GM23338 (cell line): ENCODE measurements at places on chromosomes 3 and 15.

DNA sequence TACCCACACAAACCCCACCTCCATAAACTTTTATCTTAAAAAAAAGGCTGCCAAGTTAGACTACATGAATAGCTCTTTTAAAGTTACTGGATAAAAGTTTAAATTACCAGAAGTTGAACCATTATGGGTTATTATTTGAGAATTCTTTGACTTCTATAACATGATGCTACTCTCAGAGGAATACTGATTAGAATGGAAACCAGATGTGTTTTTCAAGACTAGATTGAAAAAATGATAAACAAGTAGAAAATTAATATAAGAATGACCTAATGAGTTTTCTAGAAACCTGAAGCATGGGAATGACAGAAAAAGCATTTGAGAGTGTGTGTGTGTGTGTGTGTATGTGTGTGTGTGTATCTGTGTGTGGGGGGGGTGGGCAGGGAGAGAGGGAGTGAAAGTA lies 12.4 kb upstream of the FGF7 start:
- H3K36me3 ChIP-seq = no peaks in the 10 kb centered on the region
- H3K27me3 ChIP-seq = no peaks in the 10 kb centered on the region
- DNase-seq = no peak
- H3K27ac ChIP-seq = no peak overlapping the region
- no peaks in the 10 kb centered on the region for H3K4me1 ChIP-seq

DNA sequence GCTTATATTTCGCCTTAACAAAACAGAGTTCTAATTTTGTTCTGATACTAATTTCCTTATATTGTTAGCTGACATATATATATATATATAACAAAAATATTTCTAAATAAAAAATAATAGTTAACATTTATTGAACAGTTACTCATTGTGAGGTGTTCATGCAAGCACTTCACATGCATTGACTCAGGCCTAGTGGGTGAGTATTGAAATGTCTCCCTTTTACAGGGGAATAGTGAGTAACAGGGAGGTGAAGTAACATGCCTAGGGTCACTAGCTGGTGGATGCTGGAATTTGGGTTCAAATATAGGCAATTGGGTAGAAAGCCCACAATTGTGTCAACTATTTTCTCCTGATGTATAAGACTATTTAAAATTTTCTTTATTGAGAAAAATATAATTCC lies 102.6 kb upstream of the ZPLD1 start:
- no peaks in the 10 kb centered on the region for H3K27me3 ChIP-seq
- H3K4me3 ChIP-seq = no peak overlapping the region
- no peak for DNase-seq
- H3K36me3 ChIP-seq = no peaks in the 10 kb centered on the region
- no peak overlapping the region for H3K27ac ChIP-seq

DNA sequence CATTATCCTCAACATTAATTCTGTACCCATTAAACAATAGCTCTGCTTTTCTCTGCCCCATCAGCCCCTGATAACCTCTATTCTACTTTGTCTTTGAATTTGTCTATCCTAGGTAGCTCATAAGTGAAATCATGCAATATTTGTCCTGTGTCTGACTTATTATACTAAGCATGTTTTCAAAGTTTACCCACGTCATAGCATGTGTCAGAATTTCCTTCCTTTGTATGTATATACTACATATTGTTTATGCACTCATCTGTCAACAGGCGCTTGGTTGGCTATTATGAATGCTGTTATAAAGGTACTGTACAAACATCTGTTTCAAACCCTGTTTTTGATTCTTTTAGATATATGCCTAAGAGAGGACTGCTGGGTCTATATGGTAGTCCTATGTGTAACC lies 18.2 kb downstream of the CSNK1G1 start:
- H3K27me3 ChIP-seq = no peaks in the 10 kb centered on the region
- no peak overlapping the region for H3K4me3 ChIP-seq
- H3K27ac ChIP-seq = no peak overlapping the region; the same call in 1 of the 2 replicates
- DNase-seq = no peak
- peaks cover 11% of the 10 kb centered on the region for H3K4me1 ChIP-seq

DNA sequence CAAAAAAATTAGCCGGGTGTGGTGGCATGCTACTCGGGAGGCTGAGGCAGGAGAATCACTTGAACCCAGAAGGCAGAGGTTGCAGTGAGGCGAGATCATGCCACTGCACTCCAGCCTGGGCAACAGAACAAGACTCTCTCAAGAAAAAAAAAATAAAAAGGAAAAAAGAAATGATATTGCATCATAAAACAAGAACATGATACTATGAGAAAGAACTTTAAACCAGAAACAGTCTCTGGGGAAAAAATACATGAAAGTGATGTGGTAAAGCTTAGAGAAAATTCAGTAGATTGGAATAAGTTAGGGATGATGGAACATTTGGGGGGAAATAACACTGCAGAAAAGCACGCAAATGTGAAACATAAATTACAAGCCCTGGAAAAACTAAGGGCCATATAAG lies 54.7 kb downstream of the CRYGS start:
- DNase-seq = no peak
- H3K4me3 ChIP-seq = no peak overlapping the region
- 0 out of 2 replicates have a peak, but pooled peaks cover 3% of the 10 kb centered on the region for H3K4me1 ChIP-seq
- H3K27ac ChIP-seq = no peak overlapping the region
- H3K27me3 ChIP-seq = no peaks in the 10 kb centered on the region

DNA sequence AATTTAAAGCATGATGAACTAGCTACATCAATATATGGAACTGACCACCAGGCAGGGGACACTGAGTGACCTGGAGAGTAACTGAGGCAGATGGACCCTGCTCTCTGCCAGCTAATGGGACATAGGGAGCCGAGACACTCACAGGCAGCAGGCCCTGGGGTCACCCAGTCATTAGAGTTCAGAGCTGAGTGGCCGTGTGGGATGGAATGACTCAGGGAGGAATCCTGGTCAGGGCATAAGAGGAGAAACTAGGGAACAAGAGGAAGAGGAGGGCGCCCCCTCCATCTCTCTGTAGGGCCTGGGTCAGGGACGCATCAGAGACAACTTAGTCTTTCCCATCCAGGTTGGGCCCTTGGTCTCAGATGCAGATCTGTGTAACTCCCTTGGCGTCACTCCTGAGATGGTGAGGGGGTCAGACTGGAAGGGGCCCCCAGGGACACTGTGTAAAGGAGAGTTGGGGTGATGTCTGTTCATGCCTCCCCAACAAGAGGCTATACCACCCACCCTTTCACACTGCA lies 39.8 kb downstream of the CCDC12 start:
- H3K27ac ChIP-seq = 0 out of 2 replicates have a peak overlapping the region, but pooled peaks have one; percentile 75
- no peaks in the 10 kb centered on the region for H3K27me3 ChIP-seq
- H3K36me3 ChIP-seq = no peaks in the 10 kb centered on the region; the same call in 1 of the 2 replicates
- H3K4me1 ChIP-seq = peaks cover 12% of the 10 kb centered on the region; the same call in 1 of the 2 replicates
- no peak overlapping the region for H3K4me3 ChIP-seq

DNA sequence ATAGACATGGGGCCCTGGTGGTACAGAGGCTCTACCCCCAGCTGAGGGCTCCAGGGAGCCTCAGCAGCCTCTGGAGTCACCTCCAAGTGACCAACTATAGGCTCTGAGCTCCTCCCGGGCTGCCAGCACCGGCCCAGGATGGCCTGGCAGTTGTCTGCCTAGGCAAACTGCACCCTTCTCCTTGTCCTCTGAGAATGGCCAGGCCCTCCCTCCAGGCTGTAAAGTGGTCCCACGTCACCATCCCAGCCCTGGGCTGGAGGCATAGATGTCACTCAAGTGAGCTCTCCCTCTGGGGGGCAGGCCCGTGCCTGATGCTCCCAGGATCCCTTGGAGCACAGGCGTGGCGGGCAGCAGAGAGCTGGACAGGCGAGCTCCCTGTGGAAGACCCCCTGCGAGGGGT lies 120.1 kb downstream of the SEC22A start:
- H3K36me3 ChIP-seq = no peaks in the 10 kb centered on the region
- H3K4me1 ChIP-seq = peaks cover 20% of the 10 kb centered on the region
- H3K4me3 ChIP-seq = no peak overlapping the region
- no peak for DNase-seq
- no peaks in the 10 kb centered on the region for H3K27me3 ChIP-seq
- no peak overlapping the region for H3K27ac ChIP-seq
